ENCODE measurements at places on chromosomes 2 and 18.
A peak's percentile ranks its signal among the peaks of the same experiment; 100 is the strongest.

- no peak for DNase-seq
Measured at GRCh38 chr2:111688482-111688881, 195.5 kb downstream of the ANAPC1 start.

DNA sequence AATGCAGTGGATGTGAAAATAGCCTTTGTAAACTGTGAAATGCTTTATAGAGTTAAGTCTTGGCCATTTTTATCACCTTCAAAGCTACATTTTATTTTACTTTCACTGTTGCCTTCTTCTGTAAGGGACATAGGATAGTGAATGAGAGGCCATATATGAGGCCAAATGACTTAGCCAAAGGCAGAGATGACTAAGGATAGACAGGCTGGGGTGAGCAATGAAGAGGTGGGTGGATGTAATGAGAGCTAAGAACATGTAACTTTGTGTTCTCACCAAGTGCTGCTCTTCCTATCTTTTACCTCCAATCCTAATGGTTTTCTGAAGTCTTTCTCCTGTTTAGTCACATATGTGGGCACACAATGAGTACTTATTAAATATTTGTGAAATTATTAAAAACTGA is 101.9 kb downstream of the MBD5 start:
- no peak for DNase-seq

DNA sequence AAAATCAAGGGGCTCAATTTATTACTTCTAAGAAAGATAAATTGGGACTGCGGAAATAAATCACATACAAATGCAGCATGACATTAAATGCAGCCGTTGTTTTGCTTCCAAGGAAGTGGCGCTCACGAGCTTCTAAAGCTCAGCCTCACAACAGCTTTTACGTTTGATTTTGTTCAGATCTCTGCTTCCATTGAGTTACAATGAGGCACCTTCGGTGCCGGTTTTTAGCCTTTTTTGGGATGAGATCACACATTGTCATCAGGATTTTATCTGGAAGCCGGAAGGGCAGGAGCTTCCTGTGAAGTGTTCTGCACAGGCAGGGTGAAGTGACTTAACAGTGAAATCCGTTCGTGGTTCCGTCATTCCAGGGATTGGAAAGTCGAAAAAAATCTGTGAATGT is 209.8 kb downstream of the DCDC2C start:
- DNase-seq, result no peak

DNA sequence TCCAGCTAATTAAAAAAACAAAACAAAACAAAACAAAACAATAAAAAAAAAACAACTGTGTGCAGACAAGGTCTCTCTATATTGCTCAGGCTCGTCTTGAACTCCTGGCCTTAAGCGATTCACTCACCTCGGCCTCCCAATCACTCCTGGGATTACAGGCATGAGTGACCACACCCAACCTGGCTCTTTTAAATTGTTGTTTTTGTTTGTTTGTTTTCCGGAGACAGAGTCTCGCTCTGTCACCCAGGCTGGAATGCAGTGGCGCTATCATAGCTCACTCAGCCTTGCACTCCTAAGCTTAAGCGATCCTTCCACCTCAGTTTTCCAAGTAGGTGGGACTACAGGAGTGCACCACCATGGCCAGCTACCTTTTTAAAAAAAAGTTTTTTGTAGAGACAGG is 201.6 kb downstream of the EN1 start:
- no peak for DNase-seq

- no peak for DNase-seq
Measured at GRCh38 chr18:9177031-9177430, 40.5 kb downstream of the ANKRD12 start.

DNA sequence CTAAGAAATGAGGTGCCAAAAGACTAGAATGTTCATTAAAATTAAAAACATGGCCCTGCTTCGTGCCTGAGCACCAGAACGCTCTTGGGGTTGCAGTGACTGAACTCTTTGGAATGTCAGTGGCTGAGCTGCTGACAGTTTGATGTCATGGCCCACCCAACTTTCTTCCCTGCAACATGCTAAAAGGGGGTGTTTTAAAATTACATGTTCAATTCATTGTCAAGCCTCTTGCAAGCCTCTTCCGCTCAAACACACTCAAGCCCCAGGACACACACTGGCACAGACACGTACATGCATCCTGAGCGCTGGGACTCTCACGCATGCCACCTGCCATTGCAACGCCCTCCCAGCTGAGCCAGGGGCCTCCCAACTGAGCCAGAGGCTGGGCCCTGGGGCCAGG is 12.6 kb downstream of the RUFY4 start:
- DNase-seq, result no peak

DNA sequence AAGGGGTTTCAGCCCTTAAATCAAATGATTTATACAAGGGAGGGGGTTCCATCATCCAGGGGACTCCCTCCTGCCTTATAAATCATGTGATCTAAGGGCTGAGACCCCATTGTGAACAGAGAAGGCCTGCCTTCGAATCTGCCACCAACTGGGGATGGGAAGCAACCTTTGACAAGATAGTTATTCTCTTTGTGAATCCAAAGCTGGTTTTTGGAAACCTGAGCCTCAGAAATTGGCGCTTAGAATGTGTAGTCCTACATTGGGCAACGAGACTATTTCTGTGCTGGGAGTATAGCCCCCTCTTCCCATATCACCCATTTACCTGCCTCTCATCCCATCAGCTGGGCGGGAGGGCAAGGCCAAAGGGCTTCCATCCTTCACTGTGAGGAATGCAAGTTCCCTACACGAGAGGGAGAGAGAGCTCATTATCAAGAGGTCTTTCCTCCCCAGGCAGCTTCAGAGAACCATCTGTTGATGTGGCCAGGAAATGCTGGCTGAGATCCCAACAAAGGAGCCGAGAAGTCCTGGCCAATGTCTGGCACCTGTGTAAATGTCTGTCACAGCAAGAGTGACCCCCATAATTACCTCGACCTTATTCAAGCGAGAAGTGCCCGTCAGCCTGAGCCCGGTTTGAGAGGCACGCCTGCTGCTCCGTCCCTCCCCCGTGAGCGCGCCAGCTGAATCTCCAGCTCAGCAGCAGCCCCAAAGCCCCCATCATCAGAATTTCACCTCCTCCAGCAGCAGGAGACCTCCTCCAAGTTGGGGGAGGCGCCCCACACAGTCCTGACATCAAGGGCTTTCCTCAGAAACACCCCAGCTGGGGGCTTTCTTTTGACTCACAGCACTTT is 48.4 kb upstream of the APCDD1 start:
- DNase-seq, result no peak

DNA sequence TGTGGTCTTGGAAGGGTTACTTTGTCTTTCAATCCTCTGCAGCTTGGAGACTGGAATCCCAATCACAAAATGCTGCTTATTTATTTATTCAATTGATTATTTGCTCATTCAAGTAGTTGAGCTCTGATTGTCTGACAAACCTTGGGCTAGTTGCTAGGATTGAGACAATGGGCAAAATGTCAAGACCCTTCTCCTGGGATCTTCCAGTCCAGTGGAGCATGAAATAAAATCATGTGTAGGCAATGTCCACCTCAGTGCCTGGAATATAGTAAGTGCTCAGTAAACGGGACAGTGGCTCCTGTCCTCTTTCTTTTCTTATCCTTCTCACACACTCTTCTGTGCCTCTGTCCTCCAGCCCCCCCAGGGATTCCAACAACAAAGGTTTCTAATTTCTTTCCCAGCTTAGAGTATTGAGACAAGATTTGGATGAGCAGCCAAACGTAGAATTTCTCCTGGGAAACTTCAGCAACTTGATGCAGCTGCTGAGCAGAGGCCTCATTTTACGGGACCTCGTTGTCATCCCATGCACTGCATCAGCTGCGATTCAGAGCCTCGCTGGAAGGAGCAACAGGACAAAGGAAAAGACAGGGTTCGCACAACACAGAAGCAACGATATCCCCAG is 545.0 kb downstream of the SOX11 start:
- no peak for DNase-seq

DNA sequence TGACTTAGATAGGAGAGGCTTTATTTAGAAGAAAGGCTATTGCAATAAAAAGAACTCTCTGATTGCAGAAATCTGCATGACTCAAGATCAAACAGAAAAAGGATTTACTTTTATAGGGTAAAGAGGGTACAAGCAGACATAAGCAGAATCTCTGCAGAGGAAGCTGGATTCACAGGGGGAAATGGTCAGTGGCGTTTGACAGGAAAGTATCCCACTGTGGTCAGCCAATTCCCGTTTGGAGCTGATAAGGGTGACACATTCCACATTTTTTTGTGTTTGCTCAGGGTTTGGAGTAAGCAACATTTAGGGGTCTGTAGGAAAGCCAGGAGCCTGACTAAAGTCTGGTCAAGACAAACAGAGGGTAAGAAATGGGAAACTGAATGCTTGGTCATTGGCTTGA is 23.9 kb upstream of the SCYGR5 start:
- DNase-seq, result no peak

GRCh38 chr2:88932686-88933085 is 241.2 kb downstream of the RPIA start:
- no peak for DNase-seq

DNA sequence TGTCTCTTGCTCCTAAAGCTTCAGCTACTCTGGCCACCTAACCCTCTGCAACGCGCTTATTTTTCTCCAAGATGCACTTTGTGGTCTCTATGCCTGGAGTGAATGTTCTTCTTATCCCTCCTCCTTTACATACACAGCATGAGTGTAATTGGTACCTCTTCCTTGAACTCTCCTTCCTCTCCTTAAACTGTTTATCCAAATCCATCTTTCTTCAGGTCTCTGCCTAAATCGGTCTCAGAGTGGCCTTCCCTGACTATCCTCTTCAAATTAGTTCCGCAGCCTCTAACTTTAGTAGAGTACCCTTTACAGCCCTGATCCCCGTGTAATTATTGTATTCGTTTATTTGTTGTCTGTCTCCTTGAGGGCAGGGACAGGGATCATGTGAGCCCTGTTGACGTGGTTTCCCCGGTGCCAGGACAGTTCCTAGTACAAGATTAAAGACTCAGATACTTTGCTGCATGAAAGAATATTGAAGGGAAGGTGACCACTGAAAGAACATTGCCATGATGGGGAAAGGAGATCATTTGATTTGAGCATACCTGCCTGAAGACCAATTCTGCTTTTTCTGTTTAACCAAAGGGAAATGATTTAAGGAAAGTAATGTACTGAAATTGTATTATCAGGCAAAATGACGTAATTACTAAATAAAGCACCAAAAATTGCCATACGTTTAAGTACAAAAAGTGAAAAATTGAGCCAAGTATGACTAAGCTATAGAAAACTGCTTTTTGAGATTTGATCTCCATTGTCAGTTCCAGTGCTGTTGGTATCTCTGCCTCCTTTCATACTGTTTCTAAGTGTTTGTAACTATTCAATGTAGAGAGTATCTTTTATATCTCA is 1.2 kb downstream of the CNOT9 start:
- DNase-seq, result peak; percentile 24

DNA sequence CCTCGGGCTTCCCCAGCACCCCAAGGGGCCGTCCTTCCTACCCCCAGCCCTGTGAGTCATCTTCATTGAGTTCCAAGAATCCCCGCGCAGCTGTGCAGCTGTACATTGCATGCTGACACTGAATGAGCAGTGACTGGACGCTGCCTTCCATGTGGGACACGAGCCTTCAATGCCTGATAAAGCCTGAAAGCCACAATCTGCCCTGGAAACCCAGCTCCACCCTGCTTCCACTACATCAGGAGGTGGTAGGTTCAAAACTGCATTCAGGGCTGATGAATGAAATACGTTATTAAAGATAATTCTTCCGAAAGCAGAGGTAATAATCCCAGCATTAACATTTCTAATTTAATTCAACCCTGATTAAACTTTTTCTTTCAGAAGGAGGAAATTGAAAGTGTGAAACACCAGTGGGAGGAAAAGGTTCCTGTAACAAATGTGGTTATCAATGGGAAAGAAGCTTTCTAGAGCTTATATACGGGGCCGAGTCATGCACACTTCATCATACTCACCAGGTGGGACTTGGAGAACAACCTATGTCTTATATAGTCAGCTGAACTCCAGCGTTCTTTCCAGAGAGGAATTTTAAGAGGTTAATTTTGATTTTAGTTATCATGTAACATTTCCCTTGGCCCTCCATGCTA is 360.1 kb downstream of the LPIN1 start:
- DNase-seq, result peak; percentile 21

DNA sequence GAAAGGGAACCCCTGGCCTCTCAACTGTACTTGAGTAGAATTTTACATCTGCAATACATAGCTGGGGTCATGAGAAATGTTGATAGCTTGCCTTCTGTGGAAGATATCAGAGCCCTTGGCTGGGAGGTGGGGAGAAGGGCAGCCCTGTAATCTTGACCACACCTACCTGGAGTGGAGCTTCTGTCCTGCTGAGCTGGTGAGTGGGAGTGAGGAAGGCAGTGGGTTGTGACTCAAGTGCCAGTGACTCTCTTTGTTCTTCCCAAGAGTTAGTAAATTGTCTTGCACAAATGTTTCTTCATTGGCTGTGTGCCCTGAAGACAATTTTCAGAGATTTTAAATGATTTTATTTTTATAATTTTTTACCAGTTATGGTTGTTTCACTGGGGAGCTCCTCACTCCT is 277.3 kb downstream of the MBD5 start:
- DNase-seq, result no peak

DNA sequence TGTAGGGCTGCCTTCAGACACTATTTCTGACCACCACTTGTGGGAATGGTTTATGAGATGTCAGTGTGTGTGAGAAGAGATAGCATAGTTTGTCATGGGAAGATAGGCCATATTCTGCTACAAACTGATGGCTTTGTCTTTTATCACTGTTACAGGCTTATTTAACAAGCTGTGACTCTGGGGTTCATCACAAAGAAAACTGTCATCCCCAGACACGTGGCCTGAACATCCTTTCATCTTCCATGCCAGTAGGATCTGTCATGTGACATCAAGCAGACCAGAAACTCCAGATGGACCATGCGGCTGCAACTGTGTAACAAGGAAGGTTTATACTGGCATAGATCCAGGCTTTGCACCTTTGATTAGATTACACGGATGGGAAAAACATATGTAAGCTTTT is 128.6 kb upstream of the KCNH7 start:
- DNase-seq, result peak; percentile 22

DNA sequence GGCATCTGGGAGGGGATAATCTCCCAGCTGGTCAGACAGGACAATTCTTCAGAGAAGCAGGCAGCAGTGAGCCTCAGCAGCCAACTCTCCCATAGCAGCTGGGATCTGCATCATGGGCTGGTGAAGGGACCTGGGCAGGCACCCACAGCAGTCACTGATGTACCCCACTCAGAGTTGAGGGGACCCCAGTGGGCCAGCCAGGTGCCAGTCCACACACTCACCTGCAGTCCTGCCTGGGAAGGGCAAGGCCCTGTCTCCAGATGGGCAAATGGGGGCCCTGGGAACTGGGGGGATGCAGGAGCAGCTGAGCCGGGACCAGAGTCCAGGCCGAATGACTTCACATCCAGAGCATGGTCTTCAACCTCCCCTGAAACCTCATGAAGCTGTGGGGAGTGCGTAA is 170.4 kb downstream of the ZFP36L2 start:
- DNase-seq, result no peak

- DNase-seq, result no peak
Measured at GRCh38 chr2:44804406-44805265, 136.9 kb upstream of the SIX3 start.

DNA sequence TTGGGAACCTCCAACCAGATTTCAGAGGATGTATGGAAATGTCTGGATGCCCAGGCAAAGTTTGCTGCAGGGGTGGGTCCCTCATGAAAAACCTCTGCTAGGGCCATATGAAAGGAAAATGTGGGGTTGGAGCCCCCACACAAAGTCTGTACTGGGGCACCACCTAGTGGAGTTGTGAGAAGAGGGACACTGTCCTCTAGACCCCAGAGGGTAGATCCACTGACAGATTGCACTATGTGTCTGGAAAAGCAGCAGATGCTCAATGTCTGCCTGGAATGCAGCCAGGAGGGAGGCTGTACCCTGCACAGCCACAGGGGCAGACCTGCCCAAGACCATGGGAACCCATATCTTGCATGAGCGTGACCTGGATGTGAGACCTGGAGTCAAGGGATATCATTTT is 573.7 kb upstream of the NXPH2 start:
- DNase-seq, result peak; percentile 3

GRCh38 chr2:239629926-239630617 is 229.3 kb upstream of the HDAC4 start:
- no peak for DNase-seq

Data from SK-N-SH (cell line).